ENCODE measurements at places on chromosomes 5 and 9.

GRCh38 chr9:36844961-36845360 lies 189.1 kb downstream of the PAX5 start:
- no peak for DNase-seq

- DNase-seq, result peak; percentile 35
These were observed 228.3 kb downstream of the PDZD2 start for GRCh38 chr5:31867219-31867618.

GRCh38 chr9:72873456-72873855 lies 79.4 kb downstream of the ALDH1A1 start:
- DNase-seq, result no peak

DNA sequence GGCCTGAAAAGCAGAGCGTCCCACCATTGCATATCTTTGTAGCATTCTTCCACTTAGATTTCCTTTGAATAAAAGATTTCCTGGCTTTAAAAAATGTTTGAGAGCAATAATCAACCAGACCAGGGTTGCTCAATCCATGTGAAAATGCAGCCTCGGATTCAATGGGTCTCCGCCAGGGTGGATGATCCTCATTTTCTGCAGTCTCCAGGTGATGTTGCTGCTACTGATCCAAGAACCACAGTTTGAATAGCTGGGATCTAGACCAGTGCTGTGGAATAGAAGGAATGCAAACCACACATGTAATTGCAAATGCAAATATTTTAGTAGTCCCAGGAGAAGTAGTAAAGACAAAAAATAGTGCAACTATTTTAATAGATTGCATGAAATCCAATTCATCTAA lies 317.6 kb downstream of the IRX1 start:
- no peak for DNase-seq

DNA sequence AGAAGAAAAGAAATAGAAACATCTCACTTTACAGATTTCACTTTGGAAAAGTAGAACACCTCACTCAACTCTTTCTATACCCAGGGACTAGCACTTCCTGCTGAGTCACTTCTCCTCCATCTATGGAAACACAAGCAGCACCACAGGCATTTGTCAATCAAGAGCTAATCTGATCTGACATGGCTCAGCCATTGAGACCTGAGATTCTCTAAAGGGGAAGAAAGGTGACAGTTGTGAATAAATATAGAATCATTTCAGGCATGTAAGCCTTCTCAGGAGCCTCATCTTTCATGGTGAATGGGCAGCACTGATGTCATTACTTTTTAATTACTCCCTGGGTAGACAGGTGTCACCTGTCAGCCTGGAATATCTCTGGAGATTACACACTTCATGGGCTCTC lies 559.8 kb downstream of the HINT1 start:
- no peak for DNase-seq

- DNase-seq, result no peak
These were observed 95.3 kb upstream of the PITX1 start for GRCh38 chr5:135129307-135129706.

GRCh38 chr5:133487093-133487492 lies 125.2 kb downstream of the FSTL4 start:
- DNase-seq, result no peak

GRCh38 chr5:177523711-177524538 lies 7.2 kb upstream of the DDX41 start:
- no peak for DNase-seq

DNA sequence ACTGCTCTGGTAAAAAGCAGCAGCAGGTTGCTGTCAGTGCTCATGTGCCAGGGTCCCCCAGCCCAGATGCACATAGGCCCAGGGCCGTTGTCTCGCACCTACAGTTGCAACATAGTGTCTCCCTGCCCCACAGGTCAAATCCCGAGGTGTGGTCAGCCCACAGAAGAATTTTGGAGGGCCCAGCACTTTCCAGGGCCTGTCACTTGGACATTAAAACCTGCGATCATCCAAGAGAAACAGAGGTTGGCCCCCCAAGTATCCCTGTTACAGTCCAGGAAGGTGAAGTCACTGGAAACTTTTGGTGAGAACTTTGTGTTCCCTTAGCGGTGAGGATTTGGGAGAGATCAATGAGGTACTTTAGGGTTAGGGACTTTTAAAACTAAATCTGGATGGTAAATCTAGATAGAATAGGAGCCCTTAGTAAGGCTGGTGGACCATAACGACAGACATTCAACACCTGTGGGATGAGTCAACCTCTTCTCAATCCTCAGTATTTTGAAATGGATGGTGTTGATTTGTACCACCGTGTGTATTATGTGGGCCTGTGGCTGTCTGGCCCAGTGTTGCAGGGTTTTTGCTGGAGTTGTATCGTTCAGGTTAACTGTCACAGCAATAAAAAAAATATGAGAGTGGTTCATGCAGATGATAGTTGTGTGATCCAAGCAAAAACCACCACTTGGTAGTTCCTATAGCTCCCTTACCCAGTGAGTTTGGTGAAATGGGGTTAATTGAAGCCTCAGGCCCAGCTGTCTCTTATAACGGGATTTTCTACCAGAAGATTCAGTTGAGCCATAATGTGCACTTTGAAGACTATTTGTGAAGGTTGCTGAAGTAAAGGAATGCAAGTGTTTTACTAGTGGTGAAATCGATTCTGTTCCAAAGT lies 19.2 kb downstream of the OR2S2 start:
- no peak for DNase-seq

All from CD4-positive, alpha-beta T cell treated with Interleukin-6 at 100 ng/mL for 8 hours (primary cell).